Effector CD4-positive, alpha-beta T cell (primary cell): ENCODE measurements at places on chromosomes 16 and 17.

- no peak for DNase-seq
Observed at GRCh38 chr17:82201498-82201910, 11.1 kb downstream of the CCDC57 start.

GRCh38 chr16:51577621-51578303 lies 426.7 kb upstream of the SALL1 start:
- DNase-seq, result no peak

- DNase-seq, result no peak
Observed at GRCh38 chr17:10249271-10250010, 51.0 kb upstream of the GAS7 start.

GRCh38 chr16:15925631-15926030 lies 23.8 kb upstream of the ABCC1 start:
- DNase-seq, result no peak

- DNase-seq, result no peak
Observed at GRCh38 chr16:75151798-75152197, 3.5 kb downstream of the ZFP1 start.

GRCh38 chr16:1088295-1089170 lies 7.5 kb downstream of the C1QTNF8 start:
- DNase-seq, result no peak

GRCh38 chr16:54031107-54031760 lies 255.4 kb downstream of the IRX3 start:
- no peak for DNase-seq

- DNase-seq, result no peak
Observed at GRCh38 chr16:89827383-89828198, 684 bp upstream of the SPIRE2 start.

- DNase-seq, result no peak
Observed at GRCh38 chr17:78137392-78138203, 7.0 kb downstream of the TMC8 start.

GRCh38 chr16:11315510-11315909 lies 29.7 kb upstream of the RMI2 start:
- no peak for DNase-seq
